ENCODE measurements at places on chromosomes 2 and 18. TPM values are rescaled to one million over a fixed set of nuclear protein-coding genes. Genes with fewer than 3 reads are reported as not detected.

Gene WDR7
- 33.2 TPM for total RNA-seq

- no peaks in the 10 kb centered on the region for H3K36me3 ChIP-seq
- H3K27me3 ChIP-seq, result no peaks in the 10 kb centered on the region
- H3K4me3 ChIP-seq, result no peak overlapping the region
- H3K27ac ChIP-seq, result no peak overlapping the region
- no peaks in the 10 kb centered on the region for H3K4me1 ChIP-seq
- DNase-seq, result no peak
Observed at GRCh38 chr2:67579806-67580205, 182.7 kb downstream of the ETAA1 start.

GRCh38 chr18:73918816-73919215 lies 228.8 kb downstream of the FBXO15 start:
- H3K27me3 ChIP-seq, result no peaks in the 10 kb centered on the region
- no peak for DNase-seq
- H3K27ac ChIP-seq, result no peak overlapping the region
- H3K4me1 ChIP-seq, result no peaks in the 10 kb centered on the region

DNA sequence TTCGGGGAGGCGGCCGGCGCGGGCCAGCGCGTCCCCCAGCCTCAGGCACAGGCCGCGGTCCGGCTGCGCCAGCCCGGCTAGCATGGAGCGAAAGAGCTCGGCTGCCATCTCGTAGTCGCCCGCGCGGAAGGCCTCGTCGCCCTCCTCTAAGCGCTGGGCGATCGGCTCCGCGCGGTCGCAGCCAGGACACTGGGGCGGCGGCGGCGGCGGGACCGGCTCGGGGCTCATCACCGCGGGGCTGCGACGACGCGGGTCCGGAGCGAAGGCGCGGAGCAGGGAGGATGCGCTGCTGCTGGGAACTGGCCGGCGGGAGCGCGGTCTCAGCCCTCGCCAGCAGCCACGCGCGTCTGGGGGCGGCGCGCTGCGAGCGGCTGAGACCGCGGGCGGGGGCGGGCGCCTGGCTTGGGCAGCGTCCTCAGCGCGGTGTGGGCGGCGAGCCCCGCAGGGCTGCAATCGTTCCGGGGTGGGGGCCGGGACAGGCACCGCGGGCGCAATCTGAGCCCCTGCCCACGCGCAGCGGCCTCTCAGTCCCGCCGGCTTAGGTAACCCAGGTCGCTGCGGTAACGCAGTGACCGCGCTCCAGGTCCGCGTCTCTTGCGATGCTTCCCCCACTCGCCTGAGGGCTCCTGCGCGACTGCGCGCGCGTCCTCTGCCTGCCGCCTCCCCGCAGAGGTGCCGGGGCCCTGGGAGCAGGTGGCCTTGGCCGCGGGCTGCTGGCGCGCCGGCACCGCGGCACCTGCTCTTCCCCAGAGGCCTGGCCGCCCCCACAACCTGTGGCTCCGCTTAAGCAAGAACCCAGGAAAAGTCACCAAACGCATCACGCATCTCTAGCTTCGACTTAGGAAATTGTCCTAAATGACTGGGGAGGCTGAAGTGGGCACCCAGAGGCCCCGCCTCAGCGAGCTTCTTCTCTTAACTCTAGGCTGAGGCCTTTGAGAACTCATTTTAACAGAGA lies at the start of gene LONRF2:
LONRF2 (minus strand) TSS at position 636 of the 955 bp plus-strand sequence; CDS start at position 228, 408 bp downstream.
- H3K36me3 ChIP-seq, result no peaks in the 10 kb centered on the region
- peak within 1 kb of the TSS; percentile 80 for H3K4me3 ChIP-seq
- H3K27ac ChIP-seq, result peak within 1 kb of the TSS; percentile 68
- H3K4me1 ChIP-seq, result no peaks in the 10 kb centered on the region
- no peaks in the 10 kb centered on the region for H3K27me3 ChIP-seq
- no peak for DNase-seq

DNA sequence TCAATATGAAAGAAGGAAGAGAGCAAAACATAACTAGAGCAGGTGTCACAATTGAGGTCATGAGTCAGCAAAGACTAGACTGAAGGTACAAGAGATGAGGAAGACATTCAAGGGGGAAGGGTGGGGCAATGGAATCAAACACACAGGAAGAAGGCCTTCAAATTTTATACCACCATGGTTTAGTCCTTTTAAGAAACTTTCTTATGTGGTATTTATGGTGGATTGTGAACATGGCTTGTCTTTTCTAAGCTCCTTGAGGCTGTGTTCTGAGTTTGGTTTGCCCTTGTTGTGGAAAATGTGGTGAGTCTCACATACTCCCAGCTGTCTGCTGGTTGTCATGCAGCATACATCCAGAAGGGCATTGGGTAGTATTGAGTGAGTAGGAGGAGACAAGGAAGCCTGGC lies 62.1 kb downstream of the NABP1 start:
- no peak for DNase-seq
- H3K27me3 ChIP-seq, result no peaks in the 10 kb centered on the region
- no peak overlapping the region for H3K4me3 ChIP-seq
- H3K36me3 ChIP-seq, result no peaks in the 10 kb centered on the region
- H3K27ac ChIP-seq, result no peak overlapping the region

- DNase-seq, result no peak
- H3K36me3 ChIP-seq, result no peaks in the 10 kb centered on the region
- H3K27me3 ChIP-seq, result no peaks in the 10 kb centered on the region
- H3K27ac ChIP-seq, result no peak overlapping the region
Observed at GRCh38 chr2:136532171-136532570, 233.2 kb upstream of the THSD7B start.

Data from thoracic aorta (tissue), 2 donors.